ENCODE measurements at places on chromosomes 7 and 10. TPM values are rescaled to one million over a fixed set of nuclear protein-coding genes. Genes with fewer than 3 reads are reported as not detected.

NPSR1 gene
- not detected for total RNA-seq

GRCh38 chr7:91463330-91463729 is 199.1 kb downstream of the FZD1 start:
- no peak for DNase-seq
- H3K36me3 ChIP-seq, result no peaks in the 10 kb centered on the region
- no peaks in the 10 kb centered on the region for H3K4me1 ChIP-seq
- no peak overlapping the region for H3K4me3 ChIP-seq
- no peaks in the 10 kb centered on the region for H3K27me3 ChIP-seq

- DNase-seq, result no peak
- H3K36me3 ChIP-seq, result no peaks in the 10 kb centered on the region
- peaks cover 8% of the 10 kb centered on the region for H3K27me3 ChIP-seq
Observed at GRCh38 chr7:53531-53930, 138.8 kb upstream of the FAM20C start.

DNA sequence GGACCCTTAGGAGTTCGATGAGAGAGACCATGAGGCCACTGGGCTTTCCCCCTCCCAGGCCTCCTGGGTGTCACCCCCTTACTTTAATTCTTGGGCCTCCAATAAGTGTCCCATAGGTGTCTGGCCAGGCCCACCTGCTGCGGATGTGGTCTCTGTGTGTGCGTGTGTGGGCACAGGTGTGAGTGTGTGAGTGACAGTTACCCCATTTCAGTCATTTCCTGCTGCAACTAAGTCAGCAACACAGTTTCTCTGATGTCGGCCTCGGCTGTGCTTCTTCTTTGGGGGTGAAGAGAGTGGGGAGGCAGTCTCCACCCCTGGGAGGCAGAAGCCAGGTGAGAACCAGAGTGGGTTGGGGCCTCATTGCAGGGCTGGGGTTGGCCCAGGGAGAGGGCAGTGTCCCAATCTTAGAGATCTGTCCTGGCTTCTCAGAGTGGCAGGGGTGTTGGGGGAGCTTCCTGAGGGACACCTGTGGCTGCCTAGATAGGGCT is 1.5 kb downstream of the PVRIG start:
- no peak overlapping the region for H3K4me3 ChIP-seq
- H3K36me3 ChIP-seq, result peaks cover 25% of the 10 kb centered on the region
- H3K4me1 ChIP-seq, result no peaks in the 10 kb centered on the region
- no peak overlapping the region for H3K27ac ChIP-seq

- no peak overlapping the region for H3K4me3 ChIP-seq
- H3K4me1 ChIP-seq, result peaks cover 9% of the 10 kb centered on the region
- H3K36me3 ChIP-seq, result peaks cover 5% of the 10 kb centered on the region
Observed at GRCh38 chr10:11359869-11360268, 251.6 kb downstream of the USP6NL start.

EBF3 gene
- 1.3 TPM for total RNA-seq

GRCh38 chr7:16914771-16915170 is 33.0 kb upstream of the AGR3 start:
- H3K27me3 ChIP-seq, result no peaks in the 10 kb centered on the region
- H3K36me3 ChIP-seq, result no peaks in the 10 kb centered on the region
- H3K4me3 ChIP-seq, result no peak overlapping the region
- no peak for DNase-seq
- peaks cover 11% of the 10 kb centered on the region for H3K4me1 ChIP-seq
- no peak overlapping the region for H3K27ac ChIP-seq

DNA sequence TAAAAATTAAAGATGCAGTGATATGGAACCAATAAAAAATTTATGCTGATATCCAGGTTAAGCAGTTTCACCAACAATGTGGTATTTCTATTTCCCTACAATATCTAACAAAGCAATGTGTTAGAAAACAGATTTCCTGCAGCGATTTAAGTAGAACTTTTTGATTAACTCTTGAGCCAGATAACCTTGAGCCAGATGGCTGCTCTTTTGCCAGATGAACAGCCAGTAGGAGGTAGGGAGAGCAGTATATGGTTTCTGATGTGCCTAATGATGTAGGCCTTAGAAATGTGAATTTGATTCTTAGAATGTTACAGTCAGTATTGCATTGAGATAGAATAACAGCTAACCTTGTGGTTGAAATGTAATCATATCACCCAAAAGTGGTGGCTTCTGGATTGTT is 31.1 kb downstream of the STAMBPL1 start:
- no peak overlapping the region for H3K27ac ChIP-seq
- no peaks in the 10 kb centered on the region for H3K27me3 ChIP-seq
- H3K4me3 ChIP-seq, result no peak overlapping the region
- DNase-seq, result no peak
- peaks cover 8% of the 10 kb centered on the region for H3K4me1 ChIP-seq

GRCh38 chr10:97274828-97275227 is 17.6 kb downstream of the ARHGAP19 start:
- peaks cover 2% of the 10 kb centered on the region for H3K4me1 ChIP-seq
- H3K4me3 ChIP-seq, result no peak overlapping the region
- H3K36me3 ChIP-seq, result peaks cover 5% of the 10 kb centered on the region
- DNase-seq, result no peak
- no peak overlapping the region for H3K27ac ChIP-seq
- no peaks in the 10 kb centered on the region for H3K27me3 ChIP-seq
